ENCODE measurements at places on chromosomes 16 and 17. TPM values are rescaled to one million over a fixed set of nuclear protein-coding genes. Genes with fewer than 3 reads are reported as not detected.

The ZG16B gene
- 1.4 TPM for total RNA-seq

- DNase-seq, result peak; percentile 96
Observed at GRCh38 chr16:20904507-20905081, 4.0 kb downstream of the LYRM1 start.

DNA sequence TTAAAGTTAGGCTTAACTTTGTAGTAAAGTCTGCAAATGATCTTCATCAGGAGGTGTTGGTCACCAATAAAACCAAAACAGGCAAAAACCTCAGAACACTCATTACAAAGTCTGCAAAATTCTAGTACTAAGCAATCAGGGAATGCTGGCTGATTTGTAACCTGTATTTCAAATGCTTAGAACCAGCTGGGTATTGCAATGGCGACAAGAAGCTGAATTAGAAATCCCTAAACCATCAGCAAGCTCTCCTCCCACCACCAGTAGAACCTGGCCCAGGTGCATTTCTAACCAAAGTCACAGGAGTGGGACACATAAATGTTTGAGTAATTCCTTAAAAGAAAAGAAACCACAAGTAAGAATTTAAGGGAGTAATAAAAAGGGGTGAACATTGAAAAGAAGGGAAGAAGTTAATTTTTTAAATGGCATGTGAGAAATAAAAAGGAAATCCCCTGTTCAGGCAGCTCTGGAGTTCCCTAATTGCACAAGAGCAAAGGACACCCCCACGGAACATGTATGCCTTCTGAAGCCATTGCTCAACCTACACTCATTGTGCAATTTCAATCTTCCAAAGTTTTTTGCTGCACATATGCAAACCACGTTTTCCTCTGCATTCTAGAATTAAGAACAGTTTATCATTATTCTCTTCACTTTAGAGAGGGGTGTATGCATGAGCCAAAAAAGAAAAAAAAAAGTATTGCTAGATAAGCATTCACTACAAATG lies 102.9 kb downstream of the HIC1 start:
- peak; percentile 98 for DNase-seq

GRCh38 chr16:83849421-83849820 lies 41.6 kb downstream of the HSBP1 start:
- no peak for DNase-seq

The CDC6 gene
- total RNA-seq, result 2.9 TPM

- DNase-seq, result peak; percentile 84
Observed at GRCh38 chr17:50203086-50203485, 1.7 kb upstream of the COL1A1 start.

The TPSG1 gene
- not detected for total RNA-seq

The CCL14 gene
- total RNA-seq, result not detected

The PYY gene
- not detected for total RNA-seq

The IGSF6 gene
- not detected for total RNA-seq

GRCh38 chr16:48157794-48158193 lies 2.0 kb upstream of the ABCC12 start:
- no peak for DNase-seq

GRCh38 chr16:66304961-66305360 lies 61.5 kb upstream of the CDH5 start:
- no peak for DNase-seq

- no peak for DNase-seq
Observed at GRCh38 chr17:59617156-59617732, 2.5 kb upstream of the CLTC start.

The ACAP1 gene
- not detected for total RNA-seq

- DNase-seq, result no peak
Observed at GRCh38 chr17:39812466-39812865, 51.6 kb downstream of the IKZF3 start.

- DNase-seq, result no peak
Observed at GRCh38 chr16:80875616-80876015, 71.2 kb upstream of the CDYL2 start.

GRCh38 chr16:57036315-57036714 lies 47.0 kb downstream of the NLRC5 start:
- no peak for DNase-seq

The SKAP1 gene
- not detected for total RNA-seq

The TBC1D3G gene
- not detected for total RNA-seq

DNA sequence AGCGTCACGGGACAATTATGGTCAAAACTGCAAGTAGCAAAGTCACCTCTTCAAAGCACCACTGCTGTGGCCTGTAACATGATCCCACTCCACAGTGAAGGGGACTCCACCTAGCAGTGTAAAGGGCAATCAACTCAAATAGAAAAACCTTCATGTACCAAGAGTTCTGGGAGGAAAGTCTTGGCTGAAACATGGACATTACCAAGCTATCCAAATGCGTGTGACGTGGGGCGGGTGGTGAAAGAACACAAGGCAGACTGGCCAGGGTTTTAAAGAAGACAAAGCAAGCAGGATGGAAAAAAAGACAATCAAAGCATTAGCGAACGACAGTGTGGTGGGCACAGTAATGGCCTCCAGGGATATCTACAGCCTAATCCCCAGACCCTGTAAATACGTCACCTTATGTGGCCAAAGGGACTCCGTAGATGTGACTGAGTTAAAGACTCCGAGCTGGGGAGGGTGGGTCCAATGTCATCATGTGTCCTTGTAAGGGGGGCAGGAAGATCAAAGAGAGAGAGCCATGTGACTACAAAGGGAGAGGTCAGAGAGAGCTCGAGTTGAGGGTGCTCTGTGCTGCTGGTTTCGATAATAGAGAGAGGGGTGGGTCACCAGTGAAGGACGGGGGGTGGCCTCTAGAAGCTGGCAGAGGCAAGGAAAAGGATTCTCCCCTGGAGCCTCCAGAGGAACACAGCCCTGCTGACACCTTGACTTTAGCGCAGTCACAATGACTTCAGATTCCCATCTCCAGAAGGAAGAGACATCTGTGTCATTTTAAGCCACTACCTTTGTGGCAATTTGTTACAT lies 6.0 kb downstream of the HSDL1 start:
- peak; percentile 51 for DNase-seq

The SLC6A2 gene
- not detected for total RNA-seq

DNA sequence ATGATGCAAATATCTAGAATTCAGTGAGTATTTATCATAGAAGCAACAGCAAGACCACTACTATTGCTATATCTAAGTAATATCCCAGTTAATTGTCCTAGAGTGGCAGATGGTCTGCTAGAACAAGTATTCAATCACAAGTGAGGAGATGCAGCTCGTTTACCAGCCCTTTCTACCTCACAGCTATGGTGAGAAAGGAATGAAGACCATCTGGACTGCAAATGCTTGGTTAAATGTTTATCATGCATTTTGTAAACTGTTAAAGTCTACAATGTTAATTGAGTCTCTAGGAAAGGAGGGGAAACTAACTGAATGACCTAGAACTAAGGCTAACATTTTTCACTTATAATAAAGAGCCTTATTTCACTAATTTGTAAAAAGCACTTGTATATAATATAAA lies 52.5 kb downstream of the CNOT1 start:
- DNase-seq, result no peak

DNA sequence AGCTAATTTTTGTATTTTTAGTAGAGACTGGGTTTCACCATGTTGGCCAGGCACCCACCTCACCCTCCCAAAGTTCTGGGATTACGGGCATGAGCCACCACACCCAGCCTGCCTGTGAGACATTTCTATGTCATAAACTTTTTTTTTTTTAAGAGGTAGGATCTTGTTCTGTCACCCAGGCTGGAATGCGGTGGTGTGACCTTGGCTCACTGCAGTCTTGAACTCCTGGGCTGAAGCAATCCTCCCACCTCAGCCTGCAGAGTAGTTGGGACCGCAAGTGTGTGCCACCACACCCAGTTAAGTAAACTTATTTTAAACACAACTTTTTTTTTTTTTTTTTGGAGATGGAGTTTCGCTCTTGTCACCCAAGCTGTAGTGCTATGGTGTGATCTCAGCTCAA lies 47.2 kb downstream of the SCNN1G start:
- no peak for DNase-seq

The LRRC75A gene
- 6.1 TPM for total RNA-seq

- no peak for DNase-seq
Observed at GRCh38 chr17:10635290-10635689, 21.8 kb downstream of the MYH3 start.

DNA sequence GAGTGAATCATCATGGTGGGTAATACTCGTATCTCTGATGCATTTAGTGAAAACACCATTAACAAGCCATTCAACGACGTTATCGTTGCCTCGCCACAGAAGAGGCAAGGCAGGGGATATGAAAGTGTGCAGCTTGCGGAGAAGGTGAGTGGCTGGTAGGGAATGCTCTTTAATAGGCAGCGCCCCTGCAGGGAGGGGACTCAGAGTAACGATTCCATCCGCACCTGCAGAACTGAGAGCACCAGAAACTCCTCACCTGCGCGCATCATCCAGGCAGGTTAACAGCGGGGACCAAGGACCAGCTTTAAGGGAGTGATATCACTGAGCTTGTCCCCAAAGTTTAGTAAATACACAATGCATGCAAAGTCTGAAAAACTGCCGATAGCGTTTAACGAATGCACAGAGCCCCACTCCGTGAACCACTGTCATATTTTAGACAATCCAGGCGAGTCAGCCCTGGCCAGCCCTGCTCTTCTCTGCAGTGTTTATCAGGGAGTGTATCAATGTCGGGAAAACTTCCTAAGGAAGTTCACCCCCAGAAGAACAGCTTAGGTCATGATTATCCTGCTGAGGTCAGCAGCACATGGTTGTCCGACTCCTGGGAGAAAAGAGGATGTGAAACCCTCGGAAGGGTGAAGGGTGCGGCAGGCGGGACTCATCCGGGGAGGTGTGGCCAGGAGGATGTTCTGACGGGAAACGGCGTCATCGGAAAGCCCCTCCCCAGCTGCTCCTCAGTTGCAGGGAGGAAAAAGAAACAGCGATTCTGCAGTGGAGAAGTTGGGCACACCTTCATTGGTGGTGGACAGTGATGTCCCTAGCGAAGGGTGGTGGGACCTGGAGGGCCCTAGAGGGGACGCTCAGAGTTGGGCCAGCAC lies 68.5 kb upstream of the DNAH17 start:
- peak; percentile 10 for DNase-seq

The EME1 gene
- not detected for total RNA-seq

DNA sequence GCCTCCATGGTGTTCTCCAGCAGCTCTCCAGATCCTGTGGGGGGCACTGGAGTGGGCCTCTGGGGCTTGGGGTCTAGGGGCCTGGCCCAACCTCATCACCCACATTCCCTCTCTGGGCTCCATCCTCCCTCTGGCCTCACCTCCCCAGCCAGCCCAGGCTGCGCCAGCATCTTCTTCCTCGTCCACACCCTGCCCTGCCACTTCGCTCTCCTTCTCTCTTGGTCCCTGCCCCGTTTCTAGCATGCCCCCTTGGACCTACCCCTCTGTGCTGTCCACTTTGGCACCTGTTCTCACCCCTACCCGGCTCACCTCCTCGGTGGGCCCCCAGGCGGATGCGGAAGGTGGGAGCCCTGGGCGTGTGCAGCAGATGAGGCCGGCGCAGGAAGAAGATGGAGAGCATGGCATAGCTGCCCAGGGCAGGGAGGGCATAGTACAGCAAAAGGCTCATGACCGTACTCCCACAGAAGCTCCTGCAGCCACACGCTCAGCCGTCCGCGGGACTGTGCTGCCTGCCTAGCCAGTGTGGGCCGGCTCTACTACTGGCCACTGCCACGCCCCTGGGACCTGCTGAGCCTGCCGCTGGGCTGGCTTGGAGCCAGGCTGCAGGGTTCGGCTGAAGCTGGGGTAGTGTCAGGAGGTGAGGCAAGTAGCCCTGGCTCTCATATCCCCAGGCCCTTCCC lies at the start of gene GDPD3:
GDPD3 (minus strand) TSS at position 507 of the 680 bp plus-strand sequence; CDS start at position 448, 59 bp downstream.
- peak; percentile 28 for DNase-seq

The PARD6A gene
- total RNA-seq, result not detected

- no peak for DNase-seq
Observed at GRCh38 chr16:1012722-1013592, 31.4 kb downstream of the SOX8 start.

The KCNJ2 gene
- 1.4 TPM for total RNA-seq

- no peak for DNase-seq
Observed at GRCh38 chr17:5210091-5210490, 18.4 kb upstream of the ZNF594 start.

DNA sequence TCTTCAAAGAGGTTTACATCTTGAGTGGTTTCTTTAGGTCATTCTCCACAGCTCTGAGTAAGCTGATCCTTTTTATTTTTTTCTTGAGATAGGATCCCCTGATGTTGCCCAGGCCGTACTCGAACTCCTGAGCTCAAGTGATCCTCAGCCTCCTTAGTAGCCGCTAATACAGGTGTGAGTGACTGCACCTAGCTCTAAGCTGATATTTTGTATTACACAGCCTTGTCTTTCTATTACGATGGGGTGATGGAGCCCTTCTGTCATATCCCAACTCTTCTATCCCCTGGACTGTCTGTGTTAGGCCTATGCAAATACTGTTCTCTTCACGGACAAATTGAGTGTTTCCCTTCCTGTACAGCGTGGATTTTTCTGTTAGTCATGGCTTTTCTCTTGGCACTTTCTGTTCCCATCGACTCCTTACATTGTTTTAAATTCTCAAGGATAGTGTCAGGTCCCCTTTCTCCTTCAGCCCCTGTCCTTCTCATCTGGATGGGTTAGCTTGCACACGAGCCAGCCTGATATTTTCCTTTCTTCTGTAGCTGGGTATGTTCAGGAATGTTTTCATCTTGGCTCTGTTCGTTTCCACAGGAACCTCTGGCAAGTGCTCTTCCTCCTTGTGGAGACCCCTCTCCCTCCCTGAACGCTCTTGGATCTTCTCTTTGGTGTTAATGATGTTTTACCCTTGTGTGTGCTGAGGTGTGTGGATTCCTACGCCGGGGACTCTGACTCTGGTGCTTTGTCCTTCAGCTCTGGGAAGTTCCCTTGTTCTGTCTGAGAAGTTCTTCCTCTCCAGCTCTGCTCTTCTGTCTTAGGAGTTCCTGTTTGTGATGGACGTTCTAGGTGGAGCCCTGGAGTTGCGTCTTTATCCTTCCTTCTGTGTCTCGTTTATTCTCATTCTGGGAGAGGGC lies 2.3 kb downstream of the BANP start:
- no peak for DNase-seq

DNA sequence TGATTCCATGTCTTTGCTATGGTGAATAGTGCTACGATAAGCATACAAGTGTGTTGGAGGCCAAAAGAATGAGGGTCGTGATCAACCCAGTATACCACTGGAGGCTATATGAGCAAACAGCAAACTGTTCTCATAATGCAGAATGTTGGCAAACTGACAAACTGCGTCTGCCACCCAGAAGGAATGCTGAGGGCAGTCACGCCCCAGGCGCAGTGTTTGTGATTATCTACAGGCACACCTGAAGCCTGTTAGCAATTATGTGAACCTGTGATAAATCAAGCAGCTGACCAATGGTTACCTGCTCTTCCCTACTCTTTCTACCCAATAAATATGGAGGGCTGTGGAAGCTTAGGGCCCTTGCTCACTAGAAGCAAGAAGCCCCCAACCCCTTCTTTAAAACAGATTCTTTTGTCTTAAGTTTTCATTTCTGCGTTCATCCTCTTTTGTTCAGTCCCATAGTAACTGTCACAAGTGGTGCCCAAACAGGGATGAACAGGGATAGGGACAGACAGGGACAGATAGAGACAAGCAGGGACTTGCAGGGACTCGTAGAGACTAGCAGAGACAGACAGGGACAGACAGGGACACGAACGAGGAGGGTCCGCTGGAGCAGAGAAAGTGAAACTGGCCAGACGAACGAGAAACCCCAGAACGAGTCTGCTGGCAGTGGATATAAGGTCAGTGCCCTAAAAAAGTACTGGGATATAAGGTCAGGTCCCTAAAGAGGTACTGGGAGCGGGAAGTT lies 25.1 kb downstream of the CD300LG start:
- DNase-seq, result no peak

GRCh38 chr17:39170558-39170957 lies 4.6 kb upstream of the ARL5C start:
- DNase-seq, result no peak

The TP53TG3 gene
- total RNA-seq, result not detected
